ENCODE measurements at places on chromosomes 3 and 15.

DNA sequence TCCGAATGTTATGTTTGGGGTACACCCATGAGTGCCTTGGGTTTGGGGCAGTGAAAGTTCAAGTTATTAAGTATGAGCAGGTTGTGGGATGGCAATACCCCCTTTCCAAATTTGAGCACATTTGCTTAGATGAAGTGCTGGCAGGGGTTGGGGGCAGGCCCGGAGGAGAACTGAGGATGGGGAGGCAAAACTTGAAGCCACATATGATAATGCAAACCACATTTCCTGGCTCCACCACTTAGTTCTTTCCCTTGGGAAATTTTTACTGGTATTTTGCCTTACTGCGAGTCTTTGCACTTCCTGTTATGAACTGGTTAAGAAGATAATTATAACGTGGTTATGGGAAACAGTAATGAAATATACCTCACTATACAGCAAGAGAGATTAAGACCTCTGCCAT is 336.0 kb upstream of the ONECUT1 start:
- DNase-seq = no peak

GRCh38 chr3:1591327-1592028 is 498.7 kb downstream of the CNTN6 start:
- no peak for DNase-seq

GRCh38 chr3:183883291-183884096 is 1.2 kb downstream of the PARL start:
- DNase-seq = no peak

DNA sequence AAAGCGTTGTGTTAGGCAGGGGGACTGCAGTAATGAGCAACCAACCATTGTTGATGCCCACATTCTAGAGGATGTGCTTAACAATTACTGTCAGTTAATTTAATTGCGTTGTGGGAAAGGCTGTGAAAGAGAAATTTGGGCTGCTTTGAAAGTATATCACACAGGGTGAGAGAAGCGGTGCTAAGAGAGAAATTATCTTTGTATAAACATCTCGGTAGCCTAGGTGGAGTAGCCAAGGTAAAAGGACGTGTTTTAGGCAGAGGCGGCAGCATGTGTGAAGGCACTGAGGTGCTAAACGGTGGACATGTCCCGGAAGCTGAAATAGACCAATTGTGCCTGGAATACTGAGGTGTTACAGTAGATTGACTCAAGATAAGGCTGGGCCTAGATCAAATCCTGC is 71.9 kb downstream of the UBE2E2 start:
- DNase-seq = no peak

DNA sequence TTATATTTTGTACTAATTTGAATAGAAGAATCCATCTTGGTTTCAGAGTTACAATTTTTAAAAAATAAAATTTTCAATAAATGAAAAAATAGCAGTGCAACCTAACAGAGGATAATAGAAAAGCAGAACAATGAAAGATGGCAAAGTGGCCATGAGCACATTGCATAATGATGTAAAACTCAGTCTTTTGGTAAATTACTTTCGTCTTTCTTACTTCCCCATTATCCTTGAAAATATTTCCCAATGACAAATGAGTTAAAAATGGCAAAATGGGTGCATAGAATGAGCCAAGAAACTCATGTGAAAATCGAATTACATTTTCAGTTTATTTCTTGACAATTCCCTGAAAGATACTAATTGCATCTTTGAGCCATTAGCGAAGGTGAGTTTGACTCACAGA is 236.4 kb downstream of the CDIN1 start:
- no peak for DNase-seq

GRCh38 chr3:139538733-139539132 is 809 bp downstream of the RBP1 start:
- no peak for DNase-seq
